ENCODE measurements at places on chromosomes 11 and 22. TPM values are rescaled to one million over a fixed set of nuclear protein-coding genes. Genes with fewer than 3 reads are reported as not detected.

VPS51 gene
- 252 TPM for total RNA-seq

DNA sequence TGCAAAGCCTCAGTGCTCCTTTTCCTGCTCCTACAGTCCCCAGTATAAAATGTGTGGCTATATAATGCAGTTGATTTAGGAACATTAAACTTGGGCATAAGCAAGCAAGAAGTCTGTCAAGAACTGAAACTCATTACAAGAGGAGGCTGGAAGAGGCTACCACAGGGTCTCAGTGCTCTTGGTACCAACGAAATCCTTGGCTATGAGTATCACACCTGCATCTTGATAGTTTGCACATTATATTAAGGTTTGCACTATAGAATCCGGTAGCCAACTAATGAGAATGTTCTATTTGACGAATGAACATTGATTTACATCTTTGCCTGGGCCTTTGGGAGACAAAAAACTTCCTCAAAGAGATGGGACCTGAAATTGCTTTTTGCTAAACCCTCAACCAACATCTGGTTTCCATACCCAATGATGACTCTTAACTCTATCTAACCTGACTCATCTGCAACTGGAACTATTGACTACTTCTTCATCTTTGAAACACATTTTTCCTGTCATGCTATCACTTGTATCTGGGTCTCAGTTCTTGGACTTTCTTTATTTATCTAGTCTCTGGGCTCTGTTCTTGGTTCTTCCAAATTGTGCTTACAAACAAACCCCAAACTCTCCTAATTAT is 207.2 kb upstream of the CTSC start:
- no peak for DNase-seq

DNA sequence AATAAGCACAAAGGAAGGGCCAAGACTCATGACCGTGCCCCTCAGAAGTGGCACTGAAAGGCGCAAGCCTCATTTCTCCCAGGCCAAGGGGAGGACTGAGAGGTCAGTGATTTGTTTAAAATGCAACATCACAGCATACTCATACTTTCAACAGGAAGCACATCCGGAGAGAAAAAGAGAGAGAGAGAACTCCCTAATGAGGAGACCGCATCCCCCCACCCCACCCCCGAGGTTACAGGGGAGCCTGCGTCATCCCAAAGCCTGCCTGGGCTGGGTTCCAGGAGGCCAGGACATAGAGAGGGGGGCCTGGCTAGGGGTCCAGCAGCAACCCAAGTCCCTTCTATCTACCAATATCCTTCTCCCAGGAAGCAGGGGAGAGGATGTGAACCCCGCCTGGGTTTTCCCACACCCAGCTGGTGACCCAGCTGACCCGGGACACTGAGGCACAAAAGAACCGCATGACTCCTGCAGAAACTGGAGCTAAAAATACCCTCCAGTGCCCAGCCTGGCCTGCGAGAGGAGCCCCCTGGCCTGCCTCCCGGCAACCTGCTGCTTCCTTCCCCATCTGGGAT is 3.8 kb downstream of the CSNK1E start:
- DNase-seq = peak; percentile 39

GRCh38 chr11:45343444-45343843 is 57.3 kb upstream of the SYT13 start:
- no peak for DNase-seq

GRCh38 chr11:68505596-68505995 is 45.0 kb downstream of the PPP6R3 start:
- DNase-seq = no peak

KRTAP5-1 gene
- total RNA-seq = not detected

GRCh38 chr11:70314730-70315129 is 44.2 kb downstream of the PPFIA1 start:
- DNase-seq = no peak

DNA sequence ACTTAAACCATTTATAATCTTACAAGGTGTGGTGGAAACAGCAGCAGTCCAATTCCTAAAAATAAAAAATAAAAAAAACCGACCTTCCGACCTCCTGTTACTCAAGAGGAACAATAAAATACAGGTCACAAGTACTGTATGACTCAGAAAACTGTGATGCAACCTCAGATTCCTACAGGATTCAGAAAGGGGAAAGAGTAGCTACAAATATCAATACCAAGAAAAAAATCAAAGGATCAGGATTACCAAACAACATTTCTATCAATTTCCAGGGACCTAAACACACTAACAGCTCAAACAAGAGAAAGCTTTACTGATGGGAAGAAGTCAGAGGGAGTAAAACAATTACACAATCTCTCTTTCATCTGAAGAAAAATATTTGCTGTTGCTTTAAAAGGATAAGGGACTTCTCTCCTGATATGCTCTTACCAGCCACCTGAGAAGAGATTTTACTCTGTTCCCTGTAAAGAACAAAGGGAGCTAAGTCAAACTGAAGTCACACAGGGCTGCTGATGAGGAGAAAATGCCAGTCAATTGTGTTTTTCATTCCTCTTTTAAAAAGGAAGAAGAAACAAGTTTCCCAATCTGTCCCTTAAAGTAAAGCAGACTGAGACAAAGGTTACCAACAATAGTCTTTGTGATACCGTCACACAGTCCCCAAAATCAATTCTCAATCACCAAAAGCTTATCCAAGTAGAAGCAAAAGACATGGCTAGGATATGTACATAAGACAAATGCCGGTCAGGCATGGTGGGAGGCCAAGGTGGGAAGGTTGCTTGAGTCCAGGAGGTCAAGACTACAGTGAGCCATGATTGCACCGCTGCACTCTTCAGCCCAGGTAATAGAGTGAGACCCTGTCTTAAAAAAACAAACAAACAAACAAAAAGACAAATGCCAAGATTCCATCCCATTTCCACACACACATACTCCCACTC is 39.3 kb downstream of the AMBRA1 start:
- DNase-seq = peak; percentile 51

NXPE2 gene
- total RNA-seq = not detected

RASGRP2 gene
- total RNA-seq = 1.8 TPM

DNA sequence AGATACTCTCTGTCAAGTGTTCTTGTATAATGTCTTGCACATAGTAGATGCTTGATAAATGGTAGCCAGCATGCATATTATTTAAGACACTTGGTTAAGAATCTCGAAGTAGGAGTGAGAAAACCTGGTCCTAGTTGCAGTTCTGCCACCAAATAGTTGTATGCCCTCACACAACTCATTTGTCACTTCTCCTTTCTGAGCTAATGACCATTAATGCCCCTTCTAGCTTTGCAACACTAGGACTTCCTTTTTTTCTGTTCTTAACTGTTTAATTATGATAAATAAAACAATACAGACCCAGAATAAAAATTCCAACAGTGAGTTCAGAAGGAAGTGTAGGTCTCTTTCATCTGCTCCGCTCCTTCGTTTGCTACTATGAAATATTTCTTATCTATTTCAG is 453.6 kb downstream of the TMEM135 start:
- DNase-seq = no peak

- no peak for DNase-seq
Observed at GRCh38 chr22:37680191-37680851, 4.9 kb downstream of the LGALS1 start.

OSBP2 gene
- 2.4 TPM for total RNA-seq

GRCh38 chr11:60838132-60838531 is 3.8 kb upstream of the CCDC86 start:
- DNase-seq = peak; percentile 35

GRCh38 chr11:46200537-46201281 is 76.8 kb upstream of the CREB3L1 start:
- no peak for DNase-seq

C1QTNF5 gene
- total RNA-seq = 3.4 TPM

DNA sequence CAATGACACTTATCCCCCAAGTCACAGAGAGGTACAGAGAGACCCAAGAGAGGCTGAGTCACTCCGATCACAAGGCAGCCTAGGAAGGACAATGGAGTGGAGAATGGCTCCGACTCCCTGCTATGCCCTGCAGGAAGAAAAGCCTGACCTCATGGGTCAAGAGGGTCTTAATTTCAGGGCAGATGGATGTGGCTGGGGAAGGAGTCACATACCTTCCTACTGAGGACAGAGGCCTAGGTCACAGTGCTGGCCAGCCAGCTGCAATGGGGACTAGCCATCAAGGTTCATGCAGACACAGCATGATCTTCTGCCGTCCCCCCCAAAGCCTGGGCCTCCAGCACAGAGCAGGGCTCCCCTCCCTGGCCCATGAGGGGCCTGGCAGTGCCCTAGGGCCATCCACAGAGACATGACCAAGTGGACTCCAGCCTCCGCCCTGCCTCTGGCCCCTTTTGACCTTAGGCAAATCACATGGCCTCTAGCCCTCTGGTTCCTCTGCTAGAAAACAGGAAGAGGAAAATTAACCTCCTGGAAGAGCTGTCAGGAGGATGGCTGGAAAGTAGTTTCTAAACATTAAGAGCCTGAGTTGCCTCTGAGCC is 1.8 kb downstream of the ARRB1 start:
- DNase-seq = peak; percentile 52

TIGD3 gene
- total RNA-seq = 4.3 TPM

KCNE3 gene
- 1.3 TPM for total RNA-seq

DNA sequence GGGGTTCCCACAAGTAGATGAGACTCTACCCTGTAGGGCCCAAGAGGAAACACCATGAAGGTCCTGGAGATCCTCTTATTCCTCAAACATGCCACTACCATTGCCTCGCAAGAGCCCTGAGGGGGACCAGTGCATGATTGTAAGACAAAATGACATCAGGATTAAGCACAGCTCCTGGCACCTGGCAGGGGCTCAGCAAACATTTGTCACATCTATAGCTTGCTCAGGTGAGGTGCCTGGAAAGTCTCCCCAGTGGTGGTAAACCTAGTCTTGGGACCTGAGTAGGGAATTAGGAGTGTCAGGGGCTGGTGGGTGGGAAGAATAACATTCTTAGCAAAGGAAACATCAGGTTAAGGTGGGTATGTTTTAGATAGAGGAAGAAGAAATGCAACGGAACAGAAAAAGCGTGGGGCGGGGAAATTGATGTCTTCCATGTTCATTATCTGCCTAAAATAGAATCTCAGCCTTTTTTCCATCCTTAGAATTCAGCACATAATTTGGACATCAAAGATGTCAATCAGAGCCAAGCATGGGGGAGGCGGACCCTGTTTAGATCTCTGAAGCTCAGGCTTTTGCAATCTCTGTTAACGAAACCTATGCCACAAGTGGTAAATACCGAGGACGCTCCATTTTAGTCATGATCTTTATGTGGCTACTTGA is 924 bp downstream of the YPEL1 start:
- DNase-seq = peak; percentile 23

DNA sequence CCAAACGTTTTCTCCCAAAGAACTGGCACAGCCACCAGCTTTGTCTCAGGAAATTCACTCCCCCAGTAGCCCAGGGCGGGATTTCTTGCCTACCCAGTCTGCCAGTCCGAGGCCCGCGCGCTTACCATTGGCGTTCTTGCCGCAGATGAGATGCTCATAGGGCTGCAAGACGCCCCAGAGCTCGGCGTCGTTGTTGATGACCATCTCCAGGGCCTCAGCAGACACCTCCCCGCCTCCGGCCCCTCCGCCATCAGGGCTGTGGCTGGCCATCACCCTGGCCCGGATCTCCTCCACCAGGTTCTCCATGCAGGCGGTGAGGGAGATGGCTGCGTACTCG is 1.3 kb downstream of the ABTB2 start:
- peak; percentile 58 for DNase-seq

GRCh38 chr11:63998558-63999348 is 12.5 kb downstream of the OTUB1 start:
- DNase-seq = peak; percentile 69

ROBO4 gene
- not detected for total RNA-seq

GRCh38 chr11:79617561-79617960 is 176.7 kb upstream of the TENM4 start:
- DNase-seq = no peak

- DNase-seq = no peak
Observed at GRCh38 chr11:95536047-95536690, 253.4 kb downstream of the FAM76B start.

- DNase-seq = no peak
Observed at GRCh38 chr11:35357923-35358322, 61.4 kb downstream of the SLC1A2 start.

DNA sequence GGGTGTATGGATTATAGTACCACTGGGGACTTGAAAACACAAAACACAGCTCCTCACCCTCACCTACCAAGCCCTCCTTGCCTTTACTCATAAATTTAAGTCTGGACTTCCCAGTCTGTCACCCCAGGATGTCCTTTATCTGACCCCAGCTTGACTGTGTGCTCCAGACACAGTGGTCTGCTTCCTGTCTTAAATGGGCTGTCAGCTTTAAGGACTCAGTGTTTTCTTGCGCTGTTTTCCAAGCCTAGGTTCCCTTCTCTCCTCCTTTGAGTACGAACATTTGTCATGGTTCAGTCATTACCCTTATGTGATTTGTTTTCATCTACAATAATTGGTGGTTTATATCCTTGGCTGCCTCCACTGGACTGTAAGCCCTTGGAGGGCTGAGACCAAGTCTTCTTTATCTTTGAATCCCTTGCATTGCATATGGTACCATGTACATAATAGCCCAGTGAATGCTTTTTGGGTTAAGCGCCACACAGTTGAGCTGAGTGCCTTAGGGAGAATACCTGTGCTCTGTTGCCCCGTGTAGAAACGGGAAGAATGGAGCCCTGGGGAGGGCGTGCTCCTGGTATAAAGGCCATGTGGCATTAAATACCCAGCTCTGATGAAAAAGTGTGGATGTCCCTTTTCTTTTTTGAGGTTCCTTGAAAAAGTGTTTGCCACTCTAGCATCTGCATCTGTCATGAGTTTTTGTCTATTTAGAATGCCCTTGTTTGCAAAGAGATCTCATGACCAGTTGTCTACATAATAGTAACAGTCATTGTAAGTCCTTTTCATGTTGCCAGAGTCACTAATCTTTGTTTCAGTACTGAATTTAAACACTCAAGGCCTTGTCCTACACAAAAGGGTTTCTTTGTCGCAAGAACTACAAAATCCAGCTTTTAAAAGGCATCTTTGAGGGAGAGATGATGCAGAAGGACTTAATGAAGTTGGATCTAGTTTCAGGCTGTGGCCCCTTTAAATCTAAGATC is 14.0 kb downstream of the PANX1 start:
- DNase-seq = no peak

- no peak for DNase-seq
Observed at GRCh38 chr11:115892016-115892415, 387.8 kb upstream of the CADM1 start.

GRCh38 chr11:111785886-111786412 is 19.8 kb upstream of the PPP2R1B start:
- no peak for DNase-seq

- no peak for DNase-seq
Observed at GRCh38 chr11:107864591-107864990, 6.0 kb upstream of the SLC35F2 start.

GRCh38 chr11:116042146-116042545 is 537.9 kb upstream of the CADM1 start:
- no peak for DNase-seq

- DNase-seq = no peak
Observed at GRCh38 chr11:17559341-17560087, 12.5 kb downstream of the OTOG start.

GRCh38 chr11:73729594-73730206 is 31.2 kb downstream of the RAB6A start:
- peak; percentile 78 for DNase-seq

DNA sequence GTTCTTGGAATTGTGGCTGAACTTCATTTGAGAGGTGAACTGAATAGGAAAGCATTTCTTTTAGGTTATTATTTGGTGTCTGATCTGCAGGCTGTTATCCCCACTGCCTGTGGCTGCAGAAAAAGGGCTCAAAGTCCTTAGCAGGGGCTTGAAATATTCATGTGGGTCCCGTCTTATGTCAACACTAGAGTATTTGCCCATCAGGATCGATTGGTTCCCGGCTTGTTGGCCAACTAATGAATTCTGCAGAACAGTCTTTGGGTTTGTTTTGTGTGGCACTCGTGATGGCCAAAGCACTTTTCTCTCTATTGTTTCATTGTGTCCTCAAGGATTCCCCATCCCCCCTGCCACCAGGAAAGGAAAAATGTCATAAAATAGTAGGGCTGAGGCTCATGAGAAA is 211.9 kb downstream of the MYO18B start:
- no peak for DNase-seq

DDX10 gene
- 31.0 TPM for total RNA-seq
